PC-3 (cell line): ENCODE measurements at places on chromosomes 16 and 17. TPM values are rescaled to one million over a fixed set of nuclear protein-coding genes. Genes with fewer than 3 reads are reported as not detected.

The PSMB3 gene
- 366 and 441 TPM in 2 replicates for total RNA-seq

The SPHK1 gene
- total RNA-seq = 54.2 and 59.7 TPM in 2 replicates

The SOX8 gene
- 0.47 and 0.92 TPM in 2 replicates for total RNA-seq

The ATXN2L gene
- total RNA-seq = 65.8 and 104 TPM in 2 replicates

The MYH3 gene
- 1.3 and 4.1 TPM in 2 replicates for total RNA-seq

The REXO5 gene
- total RNA-seq = 3.4 and 4.0 TPM in 2 replicates

The FBXO39 gene
- total RNA-seq = not detected in 2 replicates

The SHCBP1 gene
- total RNA-seq = 25.8 and 35.1 TPM in 2 replicates

The SRL gene
- not detected in 2 replicates for total RNA-seq

The KCNH4 gene
- total RNA-seq = not detected in 2 replicates

- no peak overlapping the region for H3K27ac ChIP-seq
- DNase-seq = no peak
Measured at GRCh38 chr16:1909561-1910231, 8.5 kb downstream of the HS3ST6 start.

DNA sequence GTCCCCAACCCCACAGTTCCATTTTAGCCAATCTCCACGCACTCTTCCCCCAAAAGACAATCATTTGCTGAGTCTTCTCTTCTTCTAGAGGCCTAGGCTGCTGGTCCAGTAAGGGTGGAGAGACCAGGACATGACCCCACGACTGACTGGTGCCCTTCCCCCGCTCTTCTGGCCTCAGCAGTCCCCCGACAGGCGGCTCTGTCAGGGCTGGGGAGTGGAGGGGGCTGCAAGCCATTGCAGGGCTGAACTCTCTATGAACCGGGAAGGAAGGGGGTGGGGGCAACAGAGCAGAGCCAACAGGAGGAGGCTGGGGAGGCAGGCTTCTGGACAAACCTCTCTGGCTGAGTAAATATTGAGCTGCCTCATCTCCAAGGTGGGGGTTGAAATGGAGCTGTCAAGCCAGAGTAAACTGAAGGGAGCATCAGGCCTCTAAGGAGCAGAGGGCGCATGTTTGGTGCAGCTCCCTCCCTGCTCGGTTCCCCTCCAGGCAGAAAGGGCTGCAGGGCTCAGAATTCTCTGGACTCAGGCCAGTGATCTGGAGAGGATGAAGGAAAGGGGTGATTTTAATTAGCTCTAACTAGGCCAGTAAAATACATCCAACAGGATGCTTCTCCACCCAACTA is 8.7 kb downstream of the HOXB1 start:
- peaks cover 27% of the 10 kb centered on the region for H3K4me1 ChIP-seq
- H3K4me3 ChIP-seq = no peak overlapping the region
- H3K27me3 ChIP-seq = no peaks in the 10 kb centered on the region
- H3K27ac ChIP-seq = 0 out of 2 replicates have a peak overlapping the region, but pooled peaks have one; percentile 4
- DNase-seq = peak; percentile 83

- H3K27ac ChIP-seq = no peak overlapping the region
- no peaks in the 10 kb centered on the region for H3K4me1 ChIP-seq
Measured at GRCh38 chr16:5056352-5056751, 9.4 kb downstream of the C16orf89 start.

- H3K27ac ChIP-seq = peak overlapping the region; percentile 23; the same call in 1 of the 2 replicates
- H3K4me1 ChIP-seq = peaks cover 16% of the 10 kb centered on the region
- no peaks in the 10 kb centered on the region for H3K36me3 ChIP-seq
- DNase-seq = peak; percentile 95
- peak overlapping the region; percentile 79 for H3K4me3 ChIP-seq
Measured at GRCh38 chr17:68101075-68101986, 65.8 kb downstream of the KPNA2 start.

- H3K27me3 ChIP-seq = no peaks in the 10 kb centered on the region
- peak overlapping the region; percentile 96 for H3K4me3 ChIP-seq
- H3K36me3 ChIP-seq = no peaks in the 10 kb centered on the region
- H3K27ac ChIP-seq = peak overlapping the region; percentile 62
- H3K4me1 ChIP-seq = peaks cover 32% of the 10 kb centered on the region
Measured at GRCh38 chr16:58128711-58129096, 477 bp downstream of the CFAP20 start.

GRCh38 chr17:63489291-63489690 is 12.4 kb downstream of the ACE start:
- no peaks in the 10 kb centered on the region for H3K27me3 ChIP-seq
- no peak for DNase-seq
- no peak overlapping the region for H3K27ac ChIP-seq
- H3K36me3 ChIP-seq = no peaks in the 10 kb centered on the region
- no peaks in the 10 kb centered on the region for H3K4me1 ChIP-seq
- H3K4me3 ChIP-seq = no peak overlapping the region

DNA sequence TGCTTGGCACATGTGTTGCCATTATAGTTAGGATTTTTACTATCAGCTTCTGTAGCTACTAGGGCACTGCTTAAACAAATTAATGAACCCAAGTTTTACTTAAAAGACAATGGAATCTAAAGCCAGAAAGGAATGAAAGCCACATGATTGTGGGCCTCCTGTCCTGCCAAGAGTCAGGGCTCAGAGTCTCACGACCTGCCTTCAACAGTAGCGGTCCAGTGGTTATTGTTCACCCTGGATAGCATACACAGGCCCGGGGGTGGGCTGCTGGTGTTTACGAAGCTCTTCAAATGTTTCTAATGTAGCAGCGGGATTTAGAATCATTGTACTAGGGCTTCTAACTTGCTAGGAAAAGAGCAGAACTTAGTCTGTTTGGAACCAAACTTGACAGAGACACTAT is 7.8 kb downstream of the GABARAPL2 start:
- H3K36me3 ChIP-seq = peaks cover 14% of the 10 kb centered on the region
- no peak for DNase-seq
- H3K27ac ChIP-seq = no peak overlapping the region

GRCh38 chr16:57630931-57631845 is 2.8 kb downstream of the ADGRG1 start:
- no peaks in the 10 kb centered on the region for H3K27me3 ChIP-seq
- no peak for DNase-seq
- H3K27ac ChIP-seq = no peak overlapping the region
- H3K4me3 ChIP-seq = no peak overlapping the region
- H3K36me3 ChIP-seq = no peaks in the 10 kb centered on the region; the same call in 1 of the 2 replicates
- peaks cover 68% of the 10 kb centered on the region for H3K4me1 ChIP-seq

- peak; percentile 51 for DNase-seq
- H3K27ac ChIP-seq = no peak overlapping the region
- H3K4me3 ChIP-seq = no peak overlapping the region
- peaks cover 15% of the 10 kb centered on the region for H3K4me1 ChIP-seq
- H3K36me3 ChIP-seq = peaks cover 22% of the 10 kb centered on the region
Measured at GRCh38 chr16:67236563-67237395, 9.8 kb downstream of the TMEM208 start.

- DNase-seq = no peak
- no peaks in the 10 kb centered on the region for H3K36me3 ChIP-seq
- H3K27ac ChIP-seq = no peak overlapping the region
- H3K27me3 ChIP-seq = no peaks in the 10 kb centered on the region
Measured at GRCh38 chr17:31564291-31564690, 172.8 kb downstream of the RAB11FIP4 start.

DNA sequence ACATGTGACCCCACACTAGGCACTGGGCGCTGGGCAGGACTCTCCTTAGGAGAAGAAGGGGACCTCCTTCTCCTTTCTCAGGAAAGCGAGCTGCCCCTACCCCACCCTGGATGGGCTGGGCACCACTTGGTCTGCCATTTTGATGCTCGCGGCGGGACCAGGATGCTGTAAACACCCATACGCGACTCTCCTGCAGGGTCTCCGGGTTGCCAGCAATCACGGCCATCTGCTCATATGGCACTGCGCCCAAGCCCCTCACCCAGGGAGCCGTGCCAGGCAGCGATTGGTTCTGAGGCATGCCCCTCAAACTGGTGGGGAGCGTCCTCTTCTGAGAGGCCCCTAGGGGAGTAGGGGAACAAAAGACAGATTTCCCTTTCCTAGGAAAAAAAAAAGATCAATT is 99.0 kb downstream of the C16orf78 start:
- no peak overlapping the region for H3K27ac ChIP-seq
- DNase-seq = no peak
- H3K36me3 ChIP-seq = no peaks in the 10 kb centered on the region
- H3K4me3 ChIP-seq = no peak overlapping the region
- H3K27me3 ChIP-seq = peaks cover 3% of the 10 kb centered on the region; the same call in 1 of the 2 replicates
- H3K4me1 ChIP-seq = no peaks in the 10 kb centered on the region

DNA sequence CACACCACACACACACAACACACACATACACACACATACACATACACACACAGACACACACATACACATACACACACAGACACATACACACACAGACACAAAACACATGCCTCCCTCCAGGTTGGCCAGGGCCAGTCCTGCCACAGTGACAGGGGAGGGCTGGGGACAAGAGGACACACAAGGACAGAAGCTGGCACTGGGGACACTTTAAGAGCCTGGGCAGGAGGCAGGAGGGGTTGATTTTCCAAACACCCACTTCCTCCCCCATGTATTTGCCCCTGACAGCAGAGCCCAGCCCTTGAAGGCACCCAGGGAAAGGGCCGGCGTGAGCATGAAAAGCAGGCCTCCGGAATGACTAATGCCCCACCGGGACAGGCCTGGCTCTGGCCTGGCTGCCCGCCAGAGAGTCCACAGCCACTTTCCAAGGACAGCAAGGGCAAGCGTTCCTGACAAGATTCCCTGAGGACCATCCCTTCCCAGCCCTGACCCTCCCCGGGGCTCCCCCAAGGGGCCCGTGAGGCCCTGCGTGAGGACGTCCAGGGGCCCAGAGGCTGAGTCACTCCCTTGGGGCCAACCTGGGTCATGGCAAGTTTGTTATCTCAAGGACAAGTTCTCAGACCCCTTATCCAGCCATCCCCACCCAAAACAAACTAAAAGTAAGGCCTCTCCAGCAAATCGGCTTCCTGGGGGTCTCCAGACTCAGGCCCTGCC is 235.6 kb downstream of the ZNF423 start:
- H3K36me3 ChIP-seq = no peaks in the 10 kb centered on the region
- peak; percentile 33 for DNase-seq
- no peak overlapping the region for H3K4me3 ChIP-seq
- H3K4me1 ChIP-seq = no peaks in the 10 kb centered on the region
- no peaks in the 10 kb centered on the region for H3K27me3 ChIP-seq
- H3K27ac ChIP-seq = no peak overlapping the region

GRCh38 chr16:75254359-75254837 is 3.0 kb upstream of the BCAR1 start:
- H3K4me3 ChIP-seq = no peak overlapping the region
- no peaks in the 10 kb centered on the region for H3K36me3 ChIP-seq
- peaks cover 28% of the 10 kb centered on the region for H3K4me1 ChIP-seq
- H3K27me3 ChIP-seq = no peaks in the 10 kb centered on the region

GRCh38 chr17:39167476-39167875 is 1.5 kb upstream of the ARL5C start:
- no peak overlapping the region for H3K4me3 ChIP-seq
- no peak for DNase-seq
- H3K27ac ChIP-seq = no peak overlapping the region
- no peaks in the 10 kb centered on the region for H3K27me3 ChIP-seq
- H3K4me1 ChIP-seq = no peaks in the 10 kb centered on the region

- no peak overlapping the region for H3K4me3 ChIP-seq
- DNase-seq = no peak
- H3K27ac ChIP-seq = no peak overlapping the region
- no peaks in the 10 kb centered on the region for H3K4me1 ChIP-seq
- no peaks in the 10 kb centered on the region; the same call in 1 of the 2 replicates for H3K36me3 ChIP-seq
- no peaks in the 10 kb centered on the region for H3K27me3 ChIP-seq
Measured at GRCh38 chr17:37111329-37111728, 162.6 kb downstream of the AATF start.

- H3K27ac ChIP-seq = no peak overlapping the region
- H3K36me3 ChIP-seq = no peaks in the 10 kb centered on the region
- H3K4me3 ChIP-seq = no peak overlapping the region
- H3K27me3 ChIP-seq = no peaks in the 10 kb centered on the region
Measured at GRCh38 chr16:88815901-88816589, 4.3 kb upstream of the APRT start.

- H3K27me3 ChIP-seq = no peaks in the 10 kb centered on the region
- DNase-seq = no peak
- H3K27ac ChIP-seq = no peak overlapping the region
- no peaks in the 10 kb centered on the region for H3K36me3 ChIP-seq
Measured at GRCh38 chr17:30580916-30581315, 103.7 kb downstream of the GOSR1 start.

DNA sequence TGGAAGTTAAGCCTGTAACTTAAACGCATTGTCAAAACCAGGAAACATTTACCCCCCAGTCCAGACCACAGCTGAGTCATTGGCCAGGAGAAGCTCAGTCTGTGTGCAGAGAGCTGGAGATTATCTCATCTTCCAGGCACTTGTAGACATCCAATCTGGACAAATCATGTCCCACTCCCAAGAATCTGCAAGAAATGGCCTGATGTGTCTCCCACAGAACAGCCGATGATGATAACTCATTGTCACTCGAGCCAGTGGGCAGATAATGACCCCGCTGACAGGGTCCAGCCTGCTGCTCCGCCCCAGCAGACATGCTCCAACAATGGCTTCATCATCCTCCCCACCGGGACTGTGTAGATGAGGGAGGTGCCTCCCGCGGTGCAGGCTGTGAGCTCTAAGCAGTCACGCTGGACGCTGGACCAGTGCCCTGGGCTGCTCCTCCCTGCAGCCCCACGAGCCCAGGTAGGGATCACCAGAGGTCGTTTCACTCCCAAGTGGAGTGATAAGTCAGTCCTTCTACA is 322.5 kb downstream of the C16orf95 start:
- H3K4me1 ChIP-seq = peaks cover 26% of the 10 kb centered on the region
- H3K4me3 ChIP-seq = no peak overlapping the region
- DNase-seq = peak; percentile 58
- H3K27ac ChIP-seq = no peak overlapping the region
- H3K36me3 ChIP-seq = no peaks in the 10 kb centered on the region

DNA sequence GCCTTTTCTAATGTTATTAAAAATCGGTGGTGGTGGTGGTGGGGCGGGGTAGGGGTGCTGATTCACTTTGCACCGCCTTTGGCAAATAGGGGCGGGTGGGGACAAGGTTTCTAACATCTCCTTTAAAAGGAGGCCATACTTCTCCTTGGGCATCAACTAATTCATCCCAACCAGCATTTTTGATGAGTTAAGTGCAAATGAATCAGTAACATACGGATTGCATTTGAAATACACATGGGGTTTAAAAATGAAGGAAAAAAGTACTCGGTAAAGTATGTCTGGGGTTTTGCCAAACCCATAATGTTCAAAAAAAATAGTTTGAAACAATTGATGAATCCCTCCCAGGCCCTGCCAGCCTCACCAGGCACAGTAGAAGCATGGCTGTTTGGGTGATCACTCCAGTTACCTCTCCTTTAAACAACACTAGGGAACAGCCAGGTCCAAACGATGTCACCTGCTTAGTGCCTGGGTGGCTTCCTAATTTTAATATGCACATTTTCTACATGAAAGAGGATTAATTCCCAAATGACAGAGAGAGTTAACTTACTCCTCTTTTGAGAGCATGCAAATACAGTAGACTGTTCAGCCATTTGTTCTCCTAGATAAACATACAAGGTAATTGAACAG is 107.2 kb downstream of the ANKFN1 start:
- H3K36me3 ChIP-seq = no peaks in the 10 kb centered on the region
- H3K27me3 ChIP-seq = peaks cover 18% of the 10 kb centered on the region
- DNase-seq = no peak
- H3K27ac ChIP-seq = no peak overlapping the region
- no peak overlapping the region for H3K4me3 ChIP-seq

- H3K27me3 ChIP-seq = no peaks in the 10 kb centered on the region
- DNase-seq = no peak
- peaks cover 20% of the 10 kb centered on the region for H3K4me1 ChIP-seq
- H3K27ac ChIP-seq = no peak within 1 kb of the TSS
- H3K36me3 ChIP-seq = no peaks in the 10 kb centered on the region
Measured at GRCh38 chr16:50266337-50267091, at the start of gene ADCY7. TSS of gene ADCY7 (plus strand) at chr16:50266551. CDS start at chr16:50288180, 21,629 bp downstream.
